Caco-2 (cell line): ENCODE measurements at places on chromosomes 12 and 14.

DNA sequence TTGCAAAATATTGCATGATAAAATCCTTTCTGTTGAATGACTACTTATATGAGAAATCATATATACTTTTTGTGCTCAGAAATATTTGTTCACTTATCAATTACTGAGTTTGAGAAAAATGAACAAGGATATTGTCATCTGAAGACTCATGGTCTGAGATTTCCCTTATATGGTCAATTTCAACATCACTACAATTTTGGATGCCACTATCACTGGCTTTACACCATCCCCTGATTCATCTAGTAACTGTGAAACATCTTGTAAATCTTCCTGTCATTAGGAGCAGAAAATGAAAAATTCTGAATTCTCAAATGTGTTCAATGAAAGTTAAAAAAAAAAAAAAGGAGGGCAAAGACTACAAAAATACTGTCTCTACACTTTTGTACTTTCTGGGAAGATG lies 21.8 kb upstream of the GXYLT1 start:
- no peak for DNase-seq

DNA sequence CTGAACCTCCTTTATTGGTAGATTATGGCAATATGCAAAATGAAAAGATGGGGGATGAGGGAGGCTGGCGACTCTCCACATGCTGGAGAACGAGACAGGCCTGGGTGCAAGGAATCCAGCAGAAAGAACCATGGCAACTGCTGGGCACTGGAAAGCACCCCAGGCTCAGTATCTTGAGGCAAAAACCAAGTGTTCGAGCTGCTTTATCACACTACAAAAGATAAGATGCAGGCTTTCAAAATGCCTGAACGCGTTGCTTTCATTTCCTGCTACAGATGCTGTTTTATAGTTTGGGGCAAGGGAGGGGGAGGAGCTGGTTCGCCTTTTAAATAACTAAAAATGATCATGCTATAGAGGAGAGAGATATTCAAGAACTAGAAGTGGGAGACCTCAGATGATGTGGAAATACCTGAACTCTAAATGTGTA lies 38.9 kb downstream of the NIN start:
- no peak for DNase-seq

DNA sequence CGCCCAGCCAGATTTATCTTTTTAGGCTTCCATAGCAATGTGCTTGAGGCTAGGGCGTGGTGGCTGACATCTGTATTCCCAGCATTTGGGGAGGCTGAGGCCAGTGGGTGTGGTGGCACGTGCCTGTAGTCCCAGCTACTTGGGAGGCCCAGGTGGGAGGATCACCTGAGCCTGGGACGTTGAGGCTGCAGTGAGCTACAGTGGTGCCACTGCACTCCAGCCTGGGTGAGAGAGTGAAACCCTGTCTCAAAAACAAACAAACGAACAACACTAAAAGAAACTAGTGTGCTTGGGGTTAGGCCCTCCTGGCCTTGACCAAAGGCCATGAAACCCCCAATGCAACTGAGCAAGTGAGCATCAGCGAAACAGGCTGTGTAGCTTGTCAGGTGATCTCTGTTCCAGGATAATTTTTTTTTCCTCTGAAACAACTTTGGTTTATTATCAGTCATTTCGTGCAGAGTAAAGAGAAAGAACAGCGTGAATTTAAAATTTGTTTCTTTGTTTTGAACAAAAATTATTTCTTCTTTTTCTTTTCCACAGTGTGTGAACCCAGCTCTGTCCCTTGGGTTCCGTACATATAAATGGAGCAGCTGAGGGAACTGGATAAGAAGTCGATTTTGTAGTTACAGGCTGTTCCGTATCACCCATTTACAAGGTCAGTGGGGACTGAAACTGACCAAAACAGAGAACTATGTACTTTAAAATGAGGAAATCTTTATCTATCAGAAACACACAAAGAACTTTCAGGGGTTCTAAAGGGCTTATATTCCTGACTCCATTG lies 8.8 kb upstream of the TUBA1C start:
- no peak for DNase-seq

GRCh38 chr12:10756194-10756593 lies 33.1 kb upstream of the YBX3 start:
- no peak for DNase-seq

DNA sequence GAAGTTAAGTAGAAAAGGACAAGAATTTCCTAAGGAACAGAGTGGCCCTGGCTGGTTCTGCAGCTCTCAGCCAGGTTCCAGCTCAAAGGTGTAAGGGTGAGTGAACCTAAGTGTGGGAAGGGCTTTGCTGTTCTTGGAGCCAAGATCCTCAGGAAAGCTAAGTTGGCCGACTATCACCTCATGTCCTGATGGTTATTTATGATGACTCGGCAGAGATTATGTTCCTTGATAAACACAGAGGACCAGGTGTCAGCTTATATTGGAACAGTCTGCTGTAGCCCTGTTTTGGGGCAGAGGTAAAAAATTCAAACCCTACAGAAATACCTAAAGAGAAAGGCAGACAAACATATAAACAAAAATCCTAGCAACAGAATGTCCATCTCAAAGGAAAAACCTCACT lies 128.5 kb downstream of the TBX3 start:
- no peak for DNase-seq

DNA sequence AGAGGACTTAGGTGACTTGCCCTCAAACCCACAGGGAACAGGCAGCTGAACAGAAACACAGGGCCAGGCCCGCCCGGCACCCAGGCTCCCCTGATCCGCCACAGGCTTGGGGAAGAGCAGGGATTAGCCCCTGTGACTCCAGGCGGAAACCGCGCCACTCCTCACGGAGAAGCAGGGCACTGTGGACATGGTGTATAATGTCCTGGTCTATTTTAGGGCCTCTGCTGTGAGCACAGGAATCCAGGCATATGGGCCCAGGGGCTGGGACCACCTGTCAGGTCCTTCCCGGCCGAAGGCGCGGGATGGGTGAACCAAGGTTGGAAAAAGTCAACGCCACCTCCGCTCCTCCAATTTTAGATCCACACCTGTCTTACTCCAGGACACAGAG lies 34.6 kb upstream of the MEG3 start:
- DNase-seq: no peak

DNA sequence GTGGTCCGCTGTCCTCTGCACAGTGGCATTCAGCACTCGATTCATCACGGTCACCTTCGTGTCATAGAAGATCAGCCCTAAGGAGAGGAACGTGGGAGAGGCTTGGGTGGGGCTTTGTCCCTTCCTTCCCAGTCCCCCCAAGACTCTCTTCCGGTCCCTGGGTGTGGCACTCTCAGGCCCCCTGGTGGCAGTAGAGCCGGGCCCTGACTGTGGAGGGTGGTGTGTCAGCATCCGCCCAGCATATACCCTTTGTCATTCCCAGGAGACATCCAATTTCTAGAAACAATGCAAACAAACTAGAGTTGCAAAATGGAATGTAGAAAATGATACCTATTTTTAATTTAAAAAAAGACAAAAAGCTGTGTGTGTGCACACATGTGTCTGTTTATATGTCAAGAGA lies 45.0 kb downstream of the TRAFD1 start:
- peak; percentile 26 for DNase-seq

DNA sequence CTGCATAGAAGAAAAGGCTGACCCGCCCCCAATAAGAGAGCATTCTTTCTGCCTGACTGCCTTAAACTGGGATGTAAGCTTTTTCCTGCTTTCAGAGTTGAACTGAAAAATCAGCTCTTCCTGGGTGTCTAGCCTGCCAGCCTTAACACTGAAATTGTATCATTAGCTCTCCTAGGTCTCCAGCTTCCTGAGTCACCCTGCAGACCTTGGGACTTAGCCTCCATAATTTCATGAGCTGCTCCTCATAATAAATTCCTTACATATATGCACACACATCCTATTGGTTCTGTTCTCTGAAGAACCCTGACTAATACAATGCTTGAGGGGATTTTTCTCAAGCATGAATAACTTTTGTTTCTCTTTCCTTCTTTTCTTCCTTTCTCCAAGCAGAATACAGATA lies 76.4 kb upstream of the FAR2 start:
- DNase-seq: no peak
